Nasal cavity respiratory epithelium epithelial cell of viscerocranial mucosa (primary cell): ENCODE measurements at places on chromosomes 7 and 10. TPM values are rescaled to one million over a fixed set of nuclear protein-coding genes. Genes with fewer than 3 reads are reported as not detected.

Gene GCK
- 0.14 and 0.34 TPM in 2 replicates for total RNA-seq

Gene CELF2
- 4.8 and 5.5 TPM in 2 replicates for total RNA-seq

Gene LEP
- total RNA-seq = under 0.01 and 0.28 TPM in 2 replicates

Gene FOXI2
- not detected in 2 replicates for total RNA-seq
